Lung (tissue), 17 donors: ENCODE measurements at places on chromosomes 4 and X.

DNA sequence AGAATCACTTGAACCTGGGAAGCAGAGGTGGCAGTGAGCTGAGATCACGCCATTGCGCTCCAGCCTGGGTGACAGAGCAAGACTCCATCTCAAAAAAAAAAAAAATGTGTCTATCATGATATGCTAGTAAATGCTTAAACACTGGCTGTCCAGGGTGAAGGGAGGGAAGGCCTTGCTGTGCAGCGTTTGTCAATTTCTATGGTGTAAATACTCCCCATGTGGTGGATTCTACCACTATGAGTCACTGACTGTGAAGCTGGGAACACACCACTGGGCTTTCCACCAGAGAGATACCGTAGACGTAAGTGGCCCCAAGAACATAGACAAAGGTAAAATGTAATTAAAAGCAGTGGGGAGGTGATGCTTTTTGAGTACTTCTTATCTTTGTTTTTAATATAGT, 51.3 kb upstream of the LEF1 start:
- no peak for DNase-seq

GRCh38 chr4:185412412-185412811, 13.4 kb downstream of the UFSP2 start:
- DNase-seq, result no peak

DNA sequence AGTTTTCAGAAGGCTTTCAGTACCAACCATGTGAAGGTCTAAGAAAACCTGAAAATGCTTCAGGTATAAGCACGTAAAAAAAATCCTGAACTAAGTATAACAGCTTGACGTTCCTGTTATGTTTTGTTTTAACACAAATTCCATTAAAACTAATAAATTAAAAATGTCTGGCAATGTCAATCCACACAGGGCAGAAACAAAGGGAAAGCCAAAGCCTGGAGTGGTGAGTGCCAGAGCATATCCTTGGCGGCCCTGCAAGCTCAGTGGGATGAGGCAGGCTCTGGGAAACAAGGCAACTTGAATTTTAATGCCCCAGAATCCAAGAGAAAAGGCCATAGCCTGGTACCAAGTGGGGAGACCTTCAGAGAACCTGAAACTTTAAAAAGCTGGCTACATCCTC, 78.2 kb downstream of the EPHA5 start:
- DNase-seq, result no peak

- DNase-seq, result no peak
Measured at GRCh38 chr4:150130933-150131332, 52.7 kb downstream of the DCLK2 start.

GRCh38 chrX:134821370-134821769, 163.1 kb upstream of the PLAC1 start:
- peak; percentile 64 for DNase-seq

GRCh38 chr4:122583906-122584305, 37.0 kb downstream of the IL21 start:
- DNase-seq, result no peak

DNA sequence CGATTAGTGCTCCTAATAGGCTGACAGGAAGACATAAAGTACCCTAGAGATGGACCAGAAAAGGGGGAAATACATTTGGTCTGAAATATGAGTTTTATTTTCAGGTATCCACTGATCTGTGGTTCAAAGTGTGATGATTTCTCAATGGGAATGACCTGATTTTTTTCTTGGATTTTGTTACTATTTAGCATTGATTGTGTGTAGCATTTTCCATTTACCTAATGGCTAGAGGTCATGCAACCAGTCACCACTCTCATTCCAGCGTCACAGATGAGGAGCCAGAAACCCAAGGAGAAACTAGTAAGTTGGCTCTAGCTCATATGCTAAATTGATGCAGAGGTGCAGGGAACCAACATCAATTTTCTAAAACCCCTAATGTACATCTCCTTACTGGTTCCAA, 118.1 kb downstream of the IL1RAPL2 start:
- no peak for DNase-seq

DNA sequence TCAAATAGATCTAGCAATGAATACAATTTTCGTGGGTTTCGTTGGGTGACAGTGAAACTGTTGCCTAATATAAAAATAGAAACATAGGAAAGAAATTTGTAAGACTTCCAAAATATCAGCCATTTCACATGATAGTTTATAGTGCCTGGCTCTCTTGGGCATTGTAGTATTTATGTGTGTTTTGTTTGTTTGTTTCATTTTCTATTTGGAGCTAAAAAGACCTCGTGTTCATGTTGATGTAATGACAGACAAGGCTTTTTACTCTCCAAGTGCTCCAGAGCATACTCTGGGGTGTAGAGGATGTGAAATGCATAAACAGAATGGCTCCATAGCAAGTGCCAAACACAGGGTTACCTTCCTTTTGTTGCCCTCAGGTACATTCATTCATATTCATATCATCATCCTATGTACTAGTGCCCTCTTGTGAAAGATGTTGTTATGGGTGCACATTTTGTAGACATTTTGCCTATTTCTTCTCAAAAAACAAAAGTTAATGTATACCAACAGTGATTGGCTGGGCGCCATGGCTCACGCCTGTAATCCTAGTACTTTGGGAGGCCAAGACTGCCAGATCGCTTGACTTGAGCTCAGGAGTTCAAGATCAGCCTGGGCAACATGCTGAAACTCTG, 100.7 kb upstream of the AMOT start:
- DNase-seq, result no peak

- peak; percentile 51 for DNase-seq
Measured at GRCh38 chrX:17744896-17745523, 7.7 kb downstream of the SCML1 start.

DNA sequence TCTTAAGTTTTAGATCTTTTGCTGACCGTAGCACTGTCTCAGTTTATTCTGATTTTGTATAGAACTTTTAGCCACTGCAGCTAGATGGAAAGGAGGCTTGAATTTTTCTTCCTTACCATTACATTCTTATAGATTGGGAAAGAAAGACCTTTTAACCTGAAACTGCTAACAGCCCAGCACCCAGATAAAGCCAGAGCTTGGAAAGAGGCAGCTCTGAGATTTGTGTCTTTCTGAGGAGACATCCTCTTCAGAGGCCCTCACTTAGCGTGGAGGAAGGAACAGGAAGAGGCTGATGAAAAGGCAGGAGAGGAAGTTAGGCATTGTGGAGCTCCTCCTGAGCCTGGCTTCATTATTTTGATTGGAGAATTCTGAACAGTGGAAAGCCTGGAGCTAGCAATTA, 35.1 kb downstream of the ATG4A start:
- DNase-seq, result no peak

GRCh38 chr4:186644737-186645261, 78.9 kb downstream of the FAT1 start:
- peak; percentile 17 for DNase-seq

GRCh38 chr4:39908284-39908683, 69.4 kb downstream of the PDS5A start:
- DNase-seq, result no peak

DNA sequence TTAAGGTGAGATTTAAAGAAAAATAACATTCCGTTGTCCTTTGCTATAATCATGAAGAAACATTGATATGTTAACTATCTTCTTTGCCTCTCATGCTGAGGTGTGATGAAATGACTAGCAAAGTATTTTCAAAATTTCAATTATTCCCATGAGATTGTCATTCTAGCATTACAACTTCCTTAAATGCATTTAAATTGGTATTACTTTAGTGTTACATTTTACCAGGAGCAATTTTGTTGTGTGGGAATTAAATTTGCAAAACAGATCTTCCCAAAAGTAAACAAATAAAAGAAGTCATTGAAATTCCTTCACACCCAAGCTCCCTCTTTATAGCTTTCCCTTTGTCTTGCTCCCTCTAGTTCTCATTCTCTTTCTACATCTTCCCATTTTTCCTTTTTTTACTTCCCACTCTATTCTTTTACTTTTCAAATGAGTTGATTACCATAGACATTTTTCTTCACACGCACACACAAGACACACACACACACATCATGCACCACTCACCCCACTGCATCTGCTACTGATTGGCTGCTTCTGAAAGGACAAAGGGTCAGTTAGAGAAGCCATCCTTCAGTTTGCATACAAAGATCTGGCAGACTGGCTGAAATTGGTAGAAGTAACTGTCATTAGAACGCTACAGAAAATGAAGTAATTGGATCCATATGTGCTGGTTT, 10.0 kb upstream of the APELA start:
- no peak for DNase-seq

- DNase-seq, result no peak
Measured at GRCh38 chr4:13710246-13710885, 82.8 kb upstream of the BOD1L1 start.

DNA sequence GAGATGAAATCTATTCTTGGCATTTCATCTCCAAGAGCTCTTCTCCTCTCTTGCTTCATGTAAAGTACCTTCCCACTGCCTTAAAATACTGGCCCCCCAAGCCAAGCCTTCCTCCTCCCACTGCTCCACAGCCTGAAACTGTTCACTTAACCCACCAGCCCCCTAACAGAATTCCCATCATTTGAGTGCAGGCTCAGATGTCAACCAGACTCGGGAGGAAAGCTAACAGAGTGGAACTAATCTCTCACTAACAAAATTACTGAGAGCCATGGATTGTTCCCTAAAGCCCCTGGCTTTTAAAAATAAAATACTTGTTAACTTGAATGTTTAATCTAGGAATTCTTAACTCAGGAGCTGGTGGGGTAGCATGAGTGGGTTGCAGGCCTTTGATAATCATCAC, 7.1 kb upstream of the DCUN1D4 start:
- no peak for DNase-seq

- DNase-seq, result no peak
Measured at GRCh38 chr4:99013402-99013843, 17.9 kb downstream of the METAP1 start.

DNA sequence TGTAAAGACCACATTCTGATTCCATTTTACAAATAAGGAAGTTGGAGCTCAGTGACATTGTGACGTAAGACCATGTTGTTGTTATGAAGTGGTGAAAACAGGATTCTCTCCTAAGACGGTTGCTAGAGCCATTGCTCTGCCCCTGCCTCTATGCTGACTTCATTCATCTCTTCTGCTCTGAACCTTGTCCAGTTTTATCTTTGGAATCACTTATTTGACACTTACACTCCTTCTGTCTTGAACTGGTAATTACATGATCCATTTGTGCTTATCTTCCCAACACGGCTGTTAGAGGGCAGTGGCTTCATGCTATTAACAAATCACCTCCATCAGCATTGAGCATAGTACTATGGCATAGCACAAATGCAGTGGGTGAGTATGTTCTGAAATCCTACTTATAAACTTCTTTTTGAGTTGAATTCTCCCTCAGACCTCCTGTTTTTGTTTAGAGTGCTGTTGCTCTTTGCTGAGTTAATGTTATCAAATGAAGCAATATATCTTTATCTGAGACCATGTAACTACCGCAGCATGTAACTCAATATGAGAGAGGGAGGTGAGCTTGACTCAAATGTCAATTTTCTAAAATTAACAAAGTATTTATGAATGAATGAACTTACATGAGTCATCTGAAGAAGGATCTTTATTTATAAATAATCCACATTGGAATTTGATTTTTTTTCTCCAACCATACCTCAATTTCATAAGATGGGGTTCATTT, 177.8 kb downstream of the RASL11B start:
- no peak for DNase-seq

GRCh38 chrX:153640736-153641575, 6.0 kb upstream of the DUSP9 start:
- DNase-seq, result no peak

DNA sequence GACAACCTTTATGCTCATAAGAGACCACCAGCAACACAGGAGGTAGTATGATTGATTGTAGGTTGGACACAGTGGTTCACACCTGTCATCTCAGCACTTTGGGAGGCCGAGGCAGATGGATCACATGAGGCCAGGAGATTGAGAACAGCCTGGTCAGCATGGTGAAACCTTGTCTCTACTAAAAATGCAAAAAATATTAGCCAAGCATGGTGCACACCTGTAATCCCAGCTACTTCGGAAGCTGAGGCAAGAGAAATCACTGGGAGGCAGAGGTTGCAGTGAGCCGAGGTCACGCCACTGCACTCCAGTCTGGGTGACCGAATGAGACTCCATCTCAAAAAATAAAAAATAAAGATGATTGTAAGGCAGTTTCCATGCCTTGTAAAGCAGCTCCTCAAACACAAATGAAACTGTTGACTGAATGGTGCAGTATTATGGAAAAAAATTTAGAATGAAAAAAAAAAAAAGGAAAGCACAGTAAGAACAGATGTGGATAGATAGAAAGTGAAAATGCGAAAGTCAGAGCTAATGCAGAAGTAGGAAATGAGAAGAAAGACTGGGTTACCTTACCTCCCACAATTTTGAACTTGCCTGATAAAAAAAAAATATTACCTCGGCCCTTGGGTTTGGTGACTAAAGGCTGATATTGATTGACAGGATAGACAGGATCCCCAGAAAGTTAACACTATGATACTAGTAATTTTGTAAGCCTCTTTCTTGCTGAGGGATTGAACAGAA, 249.2 kb upstream of the TRAM1L1 start:
- DNase-seq, result no peak

GRCh38 chr4:148215202-148215601, 227.0 kb downstream of the NR3C2 start:
- no peak for DNase-seq

DNA sequence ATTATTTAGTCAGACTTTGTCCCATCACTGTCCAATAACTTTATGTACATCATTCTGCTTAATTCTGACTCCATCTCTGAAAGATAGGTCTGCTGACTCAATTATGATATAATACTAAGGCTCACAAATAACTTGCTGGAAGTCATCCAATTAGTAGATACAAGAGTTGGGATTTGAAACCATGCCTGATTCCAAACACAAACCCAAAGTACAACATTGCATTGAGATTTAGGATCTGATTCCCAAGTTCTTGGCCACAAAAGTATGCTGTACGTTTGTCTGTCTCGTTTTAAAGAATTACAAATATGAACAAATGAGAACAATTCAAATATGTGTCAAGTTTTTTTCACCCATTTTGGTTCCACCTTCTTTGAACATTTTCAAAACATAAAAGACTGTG, 108.8 kb downstream of the AMELX start:
- no peak for DNase-seq

DNA sequence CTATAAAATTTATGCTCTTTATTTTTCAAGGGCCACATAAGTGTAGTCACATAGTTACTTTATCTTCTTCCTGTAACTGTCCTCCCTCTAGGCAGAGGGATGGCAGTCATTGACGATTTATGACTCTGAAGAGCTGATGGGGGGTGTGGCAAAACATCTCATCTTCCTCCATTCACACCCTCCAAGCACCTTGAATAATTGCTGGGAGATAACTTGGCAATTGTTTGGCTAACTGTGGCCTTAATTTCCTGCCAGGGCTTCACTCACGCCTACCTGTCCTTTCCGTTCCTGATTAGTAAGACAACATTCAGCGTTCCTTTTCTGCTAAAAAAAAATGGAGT, 329.2 kb downstream of the ARHGAP10 start:
- DNase-seq, result no peak

- DNase-seq, result no peak
Measured at GRCh38 chrX:19462231-19462630, 53.1 kb downstream of the MAP3K15 start.

GRCh38 chrX:37640142-37640541, 45.4 kb upstream of the XK start:
- no peak for DNase-seq

DNA sequence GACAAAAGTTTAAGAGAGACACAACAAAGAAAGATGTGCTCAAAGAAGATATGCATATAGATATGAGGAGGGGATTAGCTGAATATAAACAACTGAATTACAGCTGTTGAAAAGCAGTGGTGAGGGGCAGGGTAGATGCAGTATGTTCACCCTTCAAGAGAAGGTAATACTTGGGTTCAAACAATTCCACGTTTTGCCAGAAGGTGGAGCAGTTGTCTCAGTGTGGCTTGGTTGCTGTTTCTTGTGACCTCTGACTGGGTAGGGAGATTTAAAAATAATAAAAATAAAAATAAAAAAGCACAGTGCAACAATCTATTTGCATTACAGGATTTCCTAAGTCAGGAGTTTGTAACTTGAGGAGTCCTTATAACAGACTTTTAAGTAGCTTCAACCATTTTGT, 23.3 kb downstream of the PHOX2B start:
- no peak for DNase-seq
